ENCODE measurements at places on chromosomes 5 and 9. TPM values are rescaled to one million over a fixed set of nuclear protein-coding genes. Genes with fewer than 3 reads are reported as not detected.

Gene SPINK13
- polyA plus RNA-seq, result 1.1 TPM

GRCh38 chr5:21173526-21173925 is 1185.5 kb upstream of the CDH18 start:
- DNase-seq, result no peak

GRCh38 chr5:173634465-173634983 is 18.1 kb upstream of the BOD1 start:
- DNase-seq, result no peak

DNA sequence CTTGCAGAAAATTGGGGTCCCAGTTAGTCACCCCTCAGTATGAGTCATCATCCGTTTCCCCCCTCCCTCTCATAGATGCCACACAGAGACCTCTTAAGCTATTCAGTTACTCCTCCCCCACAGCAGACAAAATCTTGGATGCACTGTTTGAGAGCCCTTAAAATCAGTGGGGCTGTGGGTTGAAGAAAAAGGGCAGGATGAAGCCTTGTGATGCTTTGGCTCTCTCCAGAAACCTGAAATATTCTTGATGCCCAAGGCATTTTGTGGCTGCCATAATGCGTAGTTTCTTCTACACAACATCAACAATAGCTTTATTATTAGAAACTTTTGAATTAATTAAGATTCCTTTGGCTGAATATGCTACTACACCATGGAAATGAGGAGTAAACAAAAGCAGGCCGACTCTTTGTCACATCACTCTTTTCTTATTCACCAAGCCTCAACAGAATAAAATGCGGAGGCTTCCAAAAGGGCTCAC is 133.8 kb downstream of the MRPS30 start:
- no peak for DNase-seq

DNA sequence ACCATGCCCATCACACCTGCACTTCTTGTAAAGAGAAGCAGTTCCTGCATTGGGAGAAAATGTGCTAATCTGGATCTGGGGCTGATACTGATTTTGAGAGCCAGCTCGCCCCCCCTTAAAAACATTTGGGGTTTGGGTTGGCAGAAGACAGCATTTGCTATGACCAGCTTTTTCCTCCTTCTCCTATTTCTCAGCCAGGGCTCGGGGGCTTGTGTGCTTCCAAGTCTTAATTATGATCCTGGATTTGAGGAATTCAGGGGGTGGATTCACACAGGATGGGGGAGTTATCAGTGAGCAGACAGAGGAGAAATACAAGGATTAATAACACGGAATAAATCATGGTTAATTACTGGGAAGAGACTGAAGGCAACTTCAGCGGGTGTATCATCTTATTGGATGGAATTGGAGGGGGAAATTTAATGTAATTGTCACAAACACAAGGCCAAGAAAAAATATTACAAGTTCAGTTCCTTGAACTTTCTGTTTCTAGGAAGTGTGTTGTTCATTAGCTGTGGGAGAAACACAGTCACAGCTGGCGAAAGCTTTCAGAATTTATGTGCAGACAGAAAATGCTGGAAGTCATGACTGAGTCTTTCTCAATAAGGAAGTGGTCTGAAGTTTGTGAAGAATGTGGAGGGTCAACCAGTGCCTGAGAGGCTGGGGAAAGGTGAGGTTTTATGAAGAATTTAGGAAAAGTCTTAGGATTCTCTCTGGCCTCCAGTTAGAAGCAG is 15.3 kb downstream of the C9orf152 start:
- no peak for DNase-seq

DNA sequence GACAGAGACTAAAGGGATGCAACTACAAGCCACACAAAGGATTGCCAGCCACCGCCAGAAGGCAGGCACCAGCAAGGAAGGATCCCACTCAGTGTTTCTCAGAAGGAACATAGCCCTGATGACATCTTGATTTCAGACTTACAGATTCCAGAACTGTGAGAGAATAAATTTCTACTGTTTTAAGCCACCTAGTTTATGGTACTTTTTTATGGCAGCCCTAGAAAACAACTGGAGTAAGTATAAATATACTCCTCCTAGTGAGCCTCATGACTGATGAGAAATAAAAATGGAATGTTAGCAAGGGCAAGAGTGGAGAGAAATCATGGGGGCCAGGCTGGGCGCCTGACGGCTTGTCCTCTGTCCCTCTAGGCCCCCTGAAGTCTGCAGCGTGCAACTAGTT is 307.3 kb downstream of the PIK3R1 start:
- no peak for DNase-seq

DNA sequence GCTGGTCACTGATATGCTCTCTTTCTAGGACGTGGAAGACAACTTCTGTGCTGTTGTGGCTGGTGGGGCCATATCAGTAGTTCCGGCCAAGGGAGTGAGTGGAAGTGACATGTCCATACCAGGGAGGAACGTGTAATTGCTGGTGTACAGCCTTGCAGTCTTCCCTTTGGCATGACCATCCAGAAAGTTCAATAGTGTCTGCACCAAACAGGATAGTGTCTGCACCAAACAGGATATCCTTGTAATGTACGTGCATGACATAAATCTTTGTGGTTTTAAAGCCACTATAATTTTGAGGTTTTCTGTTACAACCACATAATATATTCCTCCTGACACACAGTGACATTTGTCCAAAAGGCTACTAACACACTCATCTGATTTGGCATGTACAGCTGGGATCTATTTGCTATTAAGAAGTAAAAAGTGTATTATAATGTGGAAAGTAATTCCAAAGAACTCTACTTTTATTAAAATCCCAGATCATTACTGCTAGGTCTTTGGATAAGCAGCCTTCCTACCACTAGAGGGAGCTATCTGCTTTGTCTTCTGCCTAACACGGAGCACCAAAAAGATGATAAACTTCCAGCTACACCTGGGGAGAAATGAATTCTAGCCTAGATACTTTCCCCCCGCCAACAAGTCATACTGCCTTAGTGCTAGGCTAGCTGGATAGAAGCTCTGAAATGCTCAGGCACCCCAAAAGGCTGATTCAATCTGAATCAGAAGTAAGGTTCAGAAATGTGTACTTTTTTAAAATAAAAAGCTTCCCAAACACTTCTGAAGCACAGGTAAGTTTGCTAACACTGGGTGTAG is 52.7 kb downstream of the RNF145 start:
- DNase-seq, result peak; percentile 71

DNA sequence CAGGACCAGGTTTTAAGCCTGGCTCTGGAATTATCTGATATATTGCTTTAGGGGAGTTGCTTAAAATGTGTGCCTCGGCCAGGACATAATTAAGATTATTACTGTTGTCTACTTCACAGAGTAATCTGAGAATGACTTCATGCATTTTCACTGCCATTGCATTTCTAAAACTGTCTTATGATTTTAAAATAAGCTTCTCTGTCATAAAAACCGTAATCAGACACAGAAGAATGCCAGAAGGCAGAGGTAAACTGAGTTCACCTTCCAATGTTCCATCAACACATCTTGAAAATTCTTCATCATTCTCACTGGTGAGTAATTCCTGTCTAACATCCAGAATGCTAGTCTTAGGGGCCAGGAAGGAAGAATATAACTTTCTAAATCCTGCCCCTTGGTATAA is 47.1 kb downstream of the ISOC1 start:
- no peak for DNase-seq

Gene FOXE1
- polyA plus RNA-seq, result 4.4 TPM

GRCh38 chr5:91027405-91028139 is 355.5 kb downstream of the ARRDC3 start:
- DNase-seq, result no peak

DNA sequence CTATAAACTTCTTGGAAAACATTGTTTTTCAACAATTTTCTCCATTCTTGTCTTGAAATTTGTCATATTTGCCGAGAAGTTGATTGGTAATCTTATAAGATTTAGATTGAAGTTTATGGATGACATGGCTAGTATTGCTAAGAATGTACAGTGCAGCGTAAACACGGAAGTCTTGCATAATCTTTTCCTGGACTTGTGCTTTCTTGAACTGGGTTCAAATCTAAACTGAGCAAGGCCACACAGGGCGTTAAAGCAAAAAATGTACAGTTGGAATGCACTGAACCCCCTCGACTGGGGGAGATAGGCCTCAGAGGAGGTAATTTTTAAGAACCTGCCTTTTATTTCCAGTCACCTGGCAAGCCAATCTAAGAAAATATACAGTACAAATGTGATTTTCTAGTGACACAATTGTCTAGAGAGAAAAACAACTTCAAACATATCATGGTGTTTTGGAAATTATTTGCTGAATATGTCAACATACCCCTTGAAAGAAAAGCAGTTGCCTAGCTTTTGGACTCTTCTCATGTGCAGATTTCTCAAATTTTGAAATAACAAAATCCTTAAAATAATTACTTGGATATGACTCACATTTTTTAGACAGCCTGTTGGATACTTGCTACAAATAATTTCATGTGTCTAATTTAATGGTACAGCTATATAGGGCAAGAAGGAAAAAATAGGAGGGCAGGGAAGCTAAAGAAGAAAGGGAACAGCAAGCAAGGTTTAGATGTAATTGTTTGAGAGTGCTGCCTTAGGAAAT is 18.5 kb upstream of the GAS1 start:
- DNase-seq, result no peak

GRCh38 chr9:88990729-88991065 is 571 bp upstream of the S1PR3 start:
- no peak for DNase-seq

Gene MLANA
- polyA plus RNA-seq, result 0.09 TPM

- DNase-seq, result no peak
These were observed 10.6 kb downstream of the PLEKHG4B start for GRCh38 chr5:102411-103043.

- no peak for DNase-seq
These were observed 8.9 kb downstream of the B4GALT1 start for GRCh38 chr9:33157960-33158842.

Gene AGXT2
- 0.02 TPM for polyA plus RNA-seq

Gene SPATA31E1
- polyA plus RNA-seq, result 0.02 TPM

Gene ANKRD33B
- 4.5 TPM for polyA plus RNA-seq

- no peak for DNase-seq
These were observed 15.0 kb downstream of the TLX3 start for GRCh38 chr5:171323806-171324632.

DNA sequence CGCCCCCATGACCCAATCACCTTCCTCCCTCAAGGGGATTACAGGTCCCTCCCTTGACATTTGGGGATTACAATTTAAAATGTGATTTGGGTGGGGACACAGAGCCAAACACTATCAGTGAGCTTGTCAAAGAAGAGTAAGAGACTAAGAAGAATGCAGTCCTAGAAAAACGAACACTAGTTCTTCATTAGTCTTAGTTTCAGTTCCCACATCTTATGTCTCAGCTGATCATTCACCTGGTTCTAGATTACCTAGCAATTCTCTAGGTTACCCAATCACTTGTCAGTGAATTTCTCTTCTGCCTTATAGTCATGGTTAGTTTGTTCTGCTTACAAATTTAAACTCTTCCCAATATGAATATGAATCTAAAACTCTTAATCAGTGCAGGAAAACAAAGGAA is 251.5 kb downstream of the COX7C start:
- no peak for DNase-seq

DNA sequence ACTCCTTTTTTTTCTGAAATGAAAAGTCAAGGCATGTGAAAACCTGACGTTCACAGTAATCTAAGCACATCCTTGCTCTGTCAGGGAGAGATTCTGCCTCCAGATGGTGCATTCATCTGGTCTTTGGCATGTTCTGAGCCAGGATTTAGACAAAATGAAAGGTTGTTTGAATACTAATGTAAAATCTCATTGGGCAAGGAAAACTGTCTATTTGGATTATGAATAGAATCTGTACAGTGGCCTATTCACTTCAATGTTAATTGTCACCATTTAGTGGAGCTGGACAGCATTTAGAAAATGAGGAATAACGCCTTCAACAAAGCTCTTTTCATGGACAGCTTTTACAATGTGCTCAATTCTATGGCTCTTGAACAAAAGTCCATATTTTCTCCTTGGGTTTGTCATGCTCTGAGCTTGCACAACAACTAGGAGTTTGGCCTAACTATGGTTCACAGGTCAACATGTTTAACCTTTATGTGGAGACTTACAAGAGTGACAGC is 28.9 kb downstream of the ARHGEF28 start:
- DNase-seq, result no peak

- no peak for DNase-seq
These were observed 13.0 kb downstream of the CLPTM1L start for GRCh38 chr5:1331861-1332405.

DNA sequence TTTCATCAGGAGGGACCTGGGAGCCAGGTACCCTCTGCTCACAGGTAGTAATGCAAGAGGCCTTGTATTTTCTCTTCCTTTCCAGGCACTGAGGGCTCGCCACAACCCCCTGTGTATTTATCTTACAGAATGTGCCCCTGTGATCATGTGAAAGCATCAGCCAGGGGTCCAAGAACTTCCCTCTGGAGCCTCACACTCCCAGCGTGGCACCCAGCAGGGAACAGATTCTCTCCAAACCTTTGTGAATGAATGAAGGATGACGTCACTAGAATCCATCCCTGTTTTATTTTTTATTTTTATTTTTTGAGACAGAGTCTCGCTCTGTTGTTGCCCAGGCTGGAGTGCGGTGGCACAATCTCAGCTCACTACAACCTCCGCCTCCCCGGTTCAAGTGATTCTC is 107.3 kb upstream of the IER5L start:
- no peak for DNase-seq

- no peak for DNase-seq
These were observed 1.6 kb downstream of the IFNA2 start for GRCh38 chr9:21383627-21384026.

Gene LRRC26
- polyA plus RNA-seq, result 0.05 TPM

DNA sequence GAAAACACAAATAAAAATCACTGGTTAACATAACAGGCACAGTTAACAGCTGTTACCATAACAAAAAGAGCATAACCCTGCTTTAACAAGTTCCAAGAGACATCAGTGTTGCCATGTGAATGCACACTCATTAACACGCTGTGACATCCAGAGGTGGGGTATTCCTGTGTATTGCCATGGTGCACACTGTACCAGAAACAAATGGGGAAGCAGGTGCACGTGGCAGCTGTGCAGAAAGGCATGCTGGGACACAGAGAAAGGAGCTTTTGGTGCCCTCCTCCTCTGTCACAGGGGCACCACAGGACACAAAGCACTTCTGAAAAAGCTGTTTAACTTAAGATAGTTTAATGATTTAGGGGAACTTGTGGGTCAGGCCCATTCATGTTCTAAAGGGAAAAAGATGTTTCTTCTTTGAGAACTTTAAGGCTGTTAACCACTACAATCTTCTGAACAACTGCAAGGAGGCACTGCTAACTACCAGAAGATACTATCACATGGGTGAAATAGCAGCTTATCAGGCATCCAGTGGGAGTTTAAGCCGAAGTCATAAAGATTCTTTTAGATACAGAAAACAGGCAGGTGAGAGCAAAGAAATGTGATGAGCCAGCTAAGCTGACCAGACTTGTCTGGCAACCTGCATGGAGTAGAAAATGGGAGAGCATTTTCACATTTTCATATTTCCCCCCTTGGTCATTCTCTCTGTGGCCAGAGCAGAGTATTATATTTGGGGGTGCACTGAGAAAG is 56.4 kb upstream of the GOLPH3 start:
- no peak for DNase-seq

Gene TMC1
- polyA plus RNA-seq, result 0.59 TPM

Gene TMEM174
- 0.02 TPM for polyA plus RNA-seq

Measured in thymus (tissue), 14 donors.